Activated T-helper 9 cell treated with anti-CD3 and anti-CD28 coated beads, Interleukin-2, amount 50 U/mL, for 16 hours (primary cell): ENCODE measurements at places on chromosomes 4 and X.

- DNase-seq, result peak; percentile 38
These were observed 13.8 kb downstream of the CMC4 start for GRCh38 chrX:155056877-155057792.

GRCh38 chr4:83219344-83220331 is 65.0 kb downstream of the COQ2 start:
- DNase-seq, result peak; percentile 55

GRCh38 chrX:55135171-55135570 is 46.4 kb downstream of the PAGE2 start:
- peak; percentile 2 for DNase-seq

DNA sequence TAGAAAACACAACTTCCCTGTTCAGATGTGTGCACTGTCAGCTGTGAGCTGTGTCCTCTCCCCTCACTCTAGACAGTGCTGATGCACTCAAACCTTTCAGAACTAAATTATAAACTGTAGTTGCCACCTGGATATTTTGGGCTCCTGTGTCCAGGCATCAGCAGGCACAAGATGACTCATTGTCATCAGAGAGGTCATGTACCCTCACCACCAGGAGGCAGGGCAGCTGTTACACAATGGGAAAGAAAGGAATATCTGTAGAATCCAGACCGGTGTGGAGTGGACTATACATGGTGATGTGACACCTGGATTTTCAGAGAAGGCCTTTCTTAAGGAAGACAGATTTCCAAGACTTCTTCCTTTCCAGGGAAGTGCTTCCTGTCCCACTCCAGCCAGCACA is 854.4 kb upstream of the AGA start:
- DNase-seq, result no peak

DNA sequence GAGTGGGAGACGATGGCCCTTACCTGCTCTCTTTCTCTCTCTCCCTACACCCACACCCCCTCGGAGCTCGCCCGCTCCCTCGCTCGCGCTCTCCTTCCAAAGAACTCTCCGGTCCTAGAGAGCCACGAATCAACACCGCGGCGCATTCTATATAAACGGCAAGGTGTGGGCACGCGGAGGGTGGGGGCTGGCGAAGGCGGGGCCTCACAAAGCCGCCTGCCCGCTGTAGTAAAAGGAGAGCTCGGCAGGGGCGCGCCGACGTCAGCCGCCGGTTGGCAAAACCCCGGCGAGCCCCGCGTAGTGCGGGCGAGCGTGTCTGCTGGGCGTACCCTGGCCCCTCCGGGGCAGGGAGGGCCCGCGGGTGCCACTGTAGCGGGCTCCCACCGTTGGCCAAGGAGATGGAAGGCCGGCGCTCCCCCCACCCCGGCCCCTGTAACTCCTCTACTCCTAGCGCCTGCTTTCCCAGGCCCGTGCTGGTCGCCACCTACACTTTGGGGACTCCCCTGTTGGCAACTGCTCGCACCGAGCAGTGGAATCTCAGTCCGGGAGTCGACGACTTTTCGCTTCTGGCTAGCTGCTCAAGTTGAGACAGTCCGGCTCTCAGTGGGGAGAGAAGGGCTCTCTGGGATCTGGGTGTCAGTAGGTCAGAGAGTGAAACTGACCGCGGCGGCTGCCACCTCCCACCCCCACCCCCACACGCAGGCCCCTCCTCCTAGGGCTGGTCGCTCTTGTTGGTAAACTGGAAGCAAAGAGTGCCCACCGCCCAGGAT is 325.5 kb upstream of the F9 start:
- no peak for DNase-seq

DNA sequence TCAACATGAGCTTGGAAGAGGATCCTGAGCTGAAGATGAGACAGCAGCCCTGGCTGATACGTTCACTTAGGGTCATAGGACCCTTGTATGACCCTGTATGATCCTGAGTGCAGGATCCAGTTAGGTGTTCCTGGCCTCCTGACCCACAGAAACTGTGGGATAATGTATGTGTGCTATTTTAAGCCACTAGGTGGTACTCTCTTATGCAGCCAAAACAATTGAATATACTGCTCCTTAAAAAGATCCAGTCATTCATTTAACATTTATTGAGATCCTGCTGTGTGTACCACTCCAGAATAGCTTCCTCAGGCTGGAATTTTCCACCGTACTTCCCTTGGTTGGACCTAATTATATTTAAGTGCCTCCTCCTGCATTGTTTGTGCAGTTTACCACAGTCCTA is 167.1 kb downstream of the AMELX start:
- no peak for DNase-seq

DNA sequence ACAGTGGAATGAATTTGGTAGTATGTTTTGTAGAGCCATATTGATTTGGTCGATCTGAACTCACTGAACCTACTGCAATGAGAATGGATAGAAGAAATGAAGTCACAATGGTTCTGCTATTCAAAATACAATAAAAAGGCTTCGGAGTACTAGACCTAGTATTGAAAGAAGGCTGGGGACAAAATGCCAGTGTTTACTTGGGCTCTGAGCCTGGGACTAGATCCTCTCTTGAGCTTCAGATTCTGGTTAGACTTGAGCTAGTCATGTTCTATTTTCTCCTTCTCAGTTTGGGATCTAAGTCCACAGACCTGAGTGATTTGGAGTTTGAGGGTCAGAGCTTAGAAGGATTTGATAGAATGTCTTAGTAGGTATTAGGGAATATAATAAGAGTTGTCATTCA is 9.9 kb downstream of the INTS12 start:
- DNase-seq, result no peak

- DNase-seq, result no peak
These were observed 124.2 kb downstream of the REELD1 start for GRCh38 chr4:146338512-146338911.

GRCh38 chr4:134777606-134778005 is 576.0 kb upstream of the PABPC4L start:
- no peak for DNase-seq
